Caki2 (cell line): ENCODE measurements at places on chromosomes 2 and 18. TPM values are rescaled to one million over a fixed set of nuclear protein-coding genes. Genes with fewer than 3 reads are reported as not detected.

Gene IGFBP5
- total RNA-seq: 0.07 and 0.26 TPM in 2 replicates

Gene MC2R
- not detected in 2 replicates for total RNA-seq

Gene TSGA10
- total RNA-seq: 0.35 and 1.8 TPM in 2 replicates

Gene TCF23
- not detected in 2 replicates for total RNA-seq

Gene SEMA4C
- total RNA-seq: 30.7 and 40.4 TPM in 2 replicates

Gene UNC80
- total RNA-seq: 0.03 TPM in 1 of 2 replicates, not detected in the other

Gene CDK5R2
- 0.78 TPM in 1 of 2 replicates, not detected in the other for total RNA-seq

Gene MYO3B
- total RNA-seq: 0.07 TPM in 1 of 2 replicates, not detected in the other

Gene OSR1
- total RNA-seq: 2.5 and 2.6 TPM in 2 replicates

Gene NTSR2
- not detected in 2 replicates for total RNA-seq

Gene COL4A3
- total RNA-seq: 3.4 and 3.9 TPM in 2 replicates

Gene CLASP1
- total RNA-seq: 9.5 and 21.0 TPM in 2 replicates

Gene CLEC4F
- total RNA-seq: not detected in 2 replicates

Gene AMER3
- not detected in 2 replicates for total RNA-seq
